ENCODE measurements at places on chromosomes 7 and 10.

DNA sequence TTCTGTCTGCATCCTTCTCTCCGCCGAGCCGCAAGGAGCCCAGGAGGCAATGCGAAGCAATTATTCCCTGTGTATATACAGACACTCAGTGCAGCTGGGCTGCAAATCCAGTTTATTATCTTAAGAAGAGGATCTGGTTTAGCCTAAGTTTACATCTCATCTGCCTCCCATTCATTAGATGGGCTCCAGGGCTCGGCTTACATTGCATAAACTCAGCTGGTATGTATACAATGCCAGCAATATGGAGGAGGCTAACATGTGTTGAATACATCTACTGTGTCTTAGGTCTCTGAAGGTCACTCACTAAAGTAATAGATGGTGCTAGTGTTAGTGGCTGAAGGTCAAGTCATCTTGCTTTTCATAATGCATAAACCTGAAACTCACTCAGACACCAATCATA, 996.8 kb downstream of the KCNMA1 start:
- no peak for DNase-seq

- DNase-seq: no peak
These were observed 135.9 kb downstream of the ZMYND11 start for GRCh38 chr10:271201-271600.

DNA sequence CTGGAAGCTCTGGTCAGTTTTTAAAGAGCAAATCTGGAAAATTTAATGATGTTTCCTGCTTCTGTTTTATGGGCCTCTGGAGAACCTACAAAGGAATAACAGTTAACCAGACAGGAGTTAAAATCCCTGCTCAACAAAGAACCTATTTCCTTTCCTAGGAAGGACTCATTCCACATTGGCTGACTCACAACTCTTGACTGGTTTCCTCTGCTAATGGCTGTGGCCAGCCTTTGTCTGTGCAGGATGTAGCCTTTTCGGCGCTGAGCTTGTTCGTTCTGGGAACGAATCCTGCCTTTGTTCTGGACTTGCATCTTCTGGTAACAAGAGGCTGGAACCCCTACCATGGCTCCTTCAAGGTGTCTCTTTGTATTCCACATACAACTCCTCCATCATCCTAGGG, 112.8 kb upstream of the PDCD4 start:
- DNase-seq: no peak

GRCh38 chr7:140316165-140316661, 82.1 kb downstream of the SLC37A3 start:
- DNase-seq: no peak

DNA sequence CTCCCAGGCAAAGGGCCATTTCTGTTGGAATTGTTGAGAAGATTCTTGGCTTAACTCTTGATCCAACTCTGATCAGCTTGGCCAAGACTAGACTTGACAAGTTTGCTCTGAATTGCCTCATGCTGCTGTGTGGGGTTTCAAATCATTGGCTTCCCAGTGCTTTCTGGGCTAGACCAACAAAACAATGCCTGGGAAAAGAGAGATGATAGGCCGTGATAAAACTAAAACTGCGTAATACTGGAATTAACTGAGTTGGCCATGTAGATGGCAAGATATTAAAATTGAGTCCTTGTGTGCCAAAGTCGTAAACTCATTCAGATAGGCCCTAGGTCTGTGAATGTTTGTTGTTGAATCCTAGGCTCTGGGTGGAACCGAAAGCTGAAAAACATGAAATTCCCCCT, 222.6 kb downstream of the MGMT start:
- no peak for DNase-seq

DNA sequence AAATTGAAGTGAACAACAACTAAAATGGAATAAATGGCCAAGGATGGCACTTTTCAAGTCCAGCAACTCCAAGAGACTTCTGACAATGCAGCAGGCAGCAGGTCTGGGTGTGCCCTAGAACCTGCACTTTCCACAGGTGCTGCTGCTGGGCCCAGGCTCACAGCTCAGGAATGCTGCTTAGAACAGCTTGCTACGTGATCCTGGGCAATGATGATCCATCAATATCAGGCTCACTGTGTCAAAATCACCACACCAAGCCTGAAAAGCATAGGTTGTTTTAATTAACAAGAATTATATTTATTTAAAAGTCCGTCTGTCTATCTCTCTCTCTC, 148.4 kb downstream of the TNS3 start:
- no peak for DNase-seq

DNA sequence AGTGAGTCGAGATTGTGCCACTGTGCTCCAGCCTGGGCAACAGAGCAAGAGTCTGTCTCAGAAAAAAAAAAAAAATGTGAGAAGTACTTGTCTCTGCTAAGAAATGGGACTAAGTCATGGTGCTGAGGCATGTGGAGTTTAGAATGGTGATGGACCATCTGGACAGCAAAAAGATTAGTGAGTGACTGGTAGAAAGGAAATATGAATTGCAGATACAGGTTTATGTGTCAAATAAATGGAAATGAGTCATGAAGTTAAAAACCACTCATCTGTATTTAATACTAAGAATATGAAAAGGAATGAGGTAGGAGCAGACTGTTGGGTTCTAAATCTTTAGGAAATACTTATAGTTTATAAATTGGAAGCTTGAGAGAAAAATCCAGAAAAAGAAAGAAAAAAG, 625.7 kb upstream of the ANKRD30A start:
- no peak for DNase-seq

- no peak for DNase-seq
These were observed 118.2 kb upstream of the PPIF start for GRCh38 chr10:79229071-79229541.

GRCh38 chr7:131010717-131011431, 276.9 kb upstream of the KLF14 start:
- DNase-seq: no peak

DNA sequence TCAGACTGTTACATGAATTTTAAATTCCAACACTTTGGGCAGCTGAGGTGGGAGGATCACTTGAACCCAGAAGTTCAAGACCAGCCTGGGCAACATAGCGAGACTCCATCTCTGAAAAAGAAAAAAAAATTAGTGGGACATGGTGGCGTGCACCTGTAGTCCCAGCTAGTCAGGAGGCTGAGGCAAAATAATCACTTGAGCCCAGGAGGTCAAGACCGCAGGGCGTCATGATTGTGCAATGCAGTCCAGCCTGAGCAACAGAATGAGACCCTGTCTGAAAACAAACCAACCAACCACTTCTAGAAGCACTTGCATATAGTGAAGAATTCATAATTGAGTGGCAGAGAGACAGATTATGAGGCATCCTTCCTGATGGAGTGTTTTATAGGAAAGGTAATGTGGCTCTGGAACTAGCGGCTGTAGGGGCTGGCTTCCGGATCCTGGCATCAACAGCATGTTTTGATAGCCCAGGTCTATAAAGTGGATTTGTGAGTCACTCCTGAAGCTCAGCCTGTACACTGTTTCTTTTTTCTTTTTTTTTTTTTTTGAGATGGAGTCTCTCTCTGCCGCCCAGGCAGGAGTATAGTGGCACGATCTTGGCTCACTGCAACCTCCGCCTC, 40.3 kb upstream of the RSBN1L start:
- DNase-seq: no peak

- DNase-seq: no peak
These were observed 128.7 kb downstream of the TMEM178B start for GRCh38 chr7:141202535-141202934.

- no peak for DNase-seq
These were observed 293.3 kb upstream of the KLF14 start for GRCh38 chr7:131027287-131027773.

GRCh38 chr10:76178532-76179292, 747.3 kb downstream of the LRMDA start:
- DNase-seq: no peak

DNA sequence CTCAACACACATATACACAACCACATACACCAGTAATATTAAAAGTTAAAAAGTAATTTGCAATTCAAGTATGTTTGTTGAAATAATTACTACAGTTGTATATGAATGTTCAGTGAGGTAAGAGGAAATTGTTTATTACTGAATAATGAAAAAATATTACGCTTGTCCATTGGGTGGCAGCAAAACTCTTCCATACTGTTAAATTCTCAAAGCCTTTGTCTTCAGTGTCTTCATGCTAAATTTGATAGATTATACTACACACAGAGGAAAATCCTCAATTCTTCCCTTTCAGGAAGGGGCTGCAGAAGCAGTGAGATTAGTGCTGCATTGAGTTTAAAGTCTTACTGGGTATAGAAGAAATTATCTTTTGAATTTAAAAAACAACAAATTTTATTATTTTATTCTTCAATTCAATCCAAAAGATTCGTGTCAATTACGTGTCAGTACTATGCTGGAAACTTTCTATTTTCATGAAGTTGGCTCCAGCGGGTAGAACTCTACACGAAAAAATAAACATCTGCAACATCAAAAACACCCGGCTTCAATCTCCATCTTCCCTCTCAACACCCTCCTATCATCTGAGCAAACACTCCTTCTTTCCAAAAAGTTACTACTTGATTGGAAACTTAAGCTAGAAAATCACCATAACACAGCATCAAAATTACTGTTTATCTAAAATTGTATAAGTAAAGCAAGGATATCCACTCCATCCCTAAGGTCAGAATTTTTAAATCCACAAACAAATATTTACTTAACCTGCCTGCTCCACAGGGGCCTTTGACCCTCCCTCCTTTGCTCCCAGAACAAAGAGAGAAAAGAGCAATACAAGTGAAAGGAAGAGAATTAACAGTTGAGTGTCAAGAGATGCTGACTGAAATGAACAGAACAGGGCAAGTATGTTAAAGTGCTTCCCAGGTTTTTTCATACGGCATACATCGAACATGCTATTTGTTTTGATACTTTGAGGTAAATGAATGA, 37.0 kb upstream of the TES start:
- no peak for DNase-seq

GRCh38 chr7:159091480-159092475, 52.9 kb downstream of the VIPR2 start:
- no peak for DNase-seq

GRCh38 chr7:35716038-35716803, 21.3 kb upstream of the HERPUD2 start:
- DNase-seq: no peak

DNA sequence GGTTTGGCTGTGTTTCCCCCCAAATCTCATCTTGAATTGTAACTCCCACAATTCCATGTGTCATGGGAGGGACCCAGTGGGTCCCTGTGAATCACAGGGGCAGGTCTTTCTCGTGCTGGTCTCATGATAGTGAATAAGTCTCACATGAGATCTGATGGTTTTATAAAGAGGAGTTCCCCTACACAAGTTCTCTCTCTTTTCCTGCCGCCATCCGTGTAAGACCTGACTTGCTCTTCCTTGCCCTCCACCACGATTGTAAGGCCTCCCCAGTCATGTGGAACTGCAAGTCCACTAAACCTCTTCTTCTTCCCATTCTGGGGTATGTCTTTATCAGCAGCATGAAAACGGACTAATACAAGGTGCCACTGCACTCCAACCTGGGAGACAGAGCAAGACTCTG, 329.2 kb downstream of the TNS3 start:
- DNase-seq: no peak

DNA sequence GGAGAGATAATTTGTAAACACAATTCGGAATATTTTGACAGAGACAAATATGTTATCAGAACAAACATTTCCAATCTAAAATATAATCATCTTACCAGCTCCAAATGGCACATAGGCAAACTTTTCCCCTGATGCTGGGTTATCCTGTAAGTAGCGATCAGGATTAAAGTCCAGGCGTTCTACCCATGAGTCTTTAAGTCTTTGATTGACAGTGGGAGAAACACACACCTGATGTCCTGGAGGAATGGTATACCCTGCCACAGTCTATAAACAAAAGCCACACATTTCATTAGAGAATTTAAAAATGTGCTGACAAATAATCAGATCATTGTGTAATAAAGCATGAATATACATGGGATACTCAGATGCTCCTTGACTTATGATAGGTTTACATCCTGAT, 17.3 kb downstream of the CYP51A1 start:
- no peak for DNase-seq

DNA sequence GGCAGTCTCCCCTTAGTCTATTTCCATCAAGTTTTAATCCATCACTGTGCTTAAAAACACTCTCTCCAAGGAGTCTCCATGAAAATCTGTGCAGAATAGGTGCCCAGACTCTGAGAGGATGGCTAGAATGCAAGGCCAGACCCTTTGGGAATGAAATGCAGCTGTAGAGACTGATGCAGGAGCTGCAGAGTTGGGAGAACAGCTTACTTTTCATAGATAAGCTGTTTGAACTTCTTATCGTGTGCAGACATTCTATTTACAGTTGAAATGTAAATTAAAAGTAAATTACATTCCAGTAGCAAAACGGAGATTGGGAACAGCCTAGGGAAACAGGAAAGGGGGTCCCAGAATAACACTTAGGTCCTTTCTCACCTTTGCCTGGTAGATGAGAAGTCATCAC, 14.9 kb downstream of the ZNF22 start:
- DNase-seq: no peak

DNA sequence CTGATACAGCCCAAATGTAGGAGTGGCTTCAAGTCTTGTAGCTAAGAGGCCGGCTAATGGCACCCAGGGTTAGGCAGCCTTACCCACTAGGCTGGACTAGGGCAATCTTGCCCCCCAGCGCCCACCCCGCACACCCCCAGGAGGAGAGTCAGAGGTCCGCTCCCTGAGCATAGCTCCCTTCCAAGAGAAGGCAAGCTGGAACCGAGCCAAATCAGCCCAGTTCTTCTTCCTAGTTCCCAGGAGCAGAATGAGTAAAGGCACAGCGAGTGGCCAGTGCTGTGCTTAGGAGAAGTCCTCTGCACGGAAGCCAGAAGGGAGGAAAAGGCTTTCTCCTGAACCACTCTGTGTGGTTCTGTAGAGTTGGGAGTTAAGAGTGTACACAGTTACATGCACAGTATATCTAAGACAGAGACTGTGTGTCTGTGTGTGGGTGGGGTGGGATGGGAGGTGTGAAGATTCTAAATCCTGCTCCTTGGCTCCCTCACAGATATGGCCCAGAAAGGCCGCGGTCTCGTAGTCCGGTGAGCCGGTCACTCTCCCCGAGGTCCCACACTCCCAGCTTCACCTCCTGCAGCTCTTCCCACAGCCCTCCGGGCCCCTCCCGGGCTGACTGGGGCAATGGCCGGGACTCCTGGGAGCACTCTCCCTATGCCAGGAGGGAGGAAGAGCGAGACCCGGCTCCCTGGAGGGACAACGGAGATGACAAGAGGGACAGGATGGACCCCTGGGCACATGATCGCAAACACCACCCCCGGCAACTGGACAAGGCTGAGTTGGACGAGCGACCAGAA, 59.7 kb upstream of the PDCD4 start:
- no peak for DNase-seq

DNA sequence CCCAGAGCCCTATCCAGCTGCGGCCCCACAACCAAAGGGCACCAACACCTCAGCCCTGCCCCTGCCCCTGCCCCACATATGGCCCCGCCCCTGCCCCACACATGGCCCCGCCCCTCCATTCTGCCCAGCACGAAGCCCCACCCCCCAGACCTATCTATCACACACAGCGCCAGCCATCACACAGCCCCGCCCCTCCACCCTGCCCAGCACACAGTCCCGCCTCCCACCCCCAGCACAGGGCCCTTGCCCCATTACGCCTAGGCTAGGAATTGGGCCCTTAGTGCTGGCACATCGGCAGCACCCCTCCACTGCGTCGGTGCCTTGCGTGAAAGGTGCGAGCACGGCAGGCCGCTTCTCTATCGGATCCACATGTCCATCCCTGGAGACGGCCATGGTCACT, 126.8 kb downstream of the MAD1L1 start:
- no peak for DNase-seq

Data from stimulated activated CD4-positive, alpha-beta T cell treated with anti-CD3 and anti-CD28 coated beads, Interleukin-4, amount 100 ng/mL, for 4 hours (primary cell).